ENCODE measurements at places on chromosomes 12 and 14.

- no peak for DNase-seq
Observed at GRCh38 chr12:12685305-12685704, 10.7 kb downstream of the GPR19 start.

DNA sequence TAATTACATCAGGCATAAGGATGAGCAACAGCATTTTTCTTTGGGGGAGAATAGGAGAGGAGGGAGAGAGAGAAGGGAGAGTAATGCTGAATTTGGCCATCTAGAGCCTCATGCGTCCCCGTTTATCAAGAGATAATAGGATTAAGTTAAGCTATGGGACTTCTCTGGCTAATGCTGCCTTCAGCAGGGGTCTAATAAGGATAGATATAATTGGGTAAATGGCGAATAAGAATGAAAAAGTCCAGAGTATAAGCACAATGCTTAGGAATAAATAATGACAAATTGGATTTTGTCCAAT is 470.0 kb downstream of the EGLN3 start:
- DNase-seq: no peak

DNA sequence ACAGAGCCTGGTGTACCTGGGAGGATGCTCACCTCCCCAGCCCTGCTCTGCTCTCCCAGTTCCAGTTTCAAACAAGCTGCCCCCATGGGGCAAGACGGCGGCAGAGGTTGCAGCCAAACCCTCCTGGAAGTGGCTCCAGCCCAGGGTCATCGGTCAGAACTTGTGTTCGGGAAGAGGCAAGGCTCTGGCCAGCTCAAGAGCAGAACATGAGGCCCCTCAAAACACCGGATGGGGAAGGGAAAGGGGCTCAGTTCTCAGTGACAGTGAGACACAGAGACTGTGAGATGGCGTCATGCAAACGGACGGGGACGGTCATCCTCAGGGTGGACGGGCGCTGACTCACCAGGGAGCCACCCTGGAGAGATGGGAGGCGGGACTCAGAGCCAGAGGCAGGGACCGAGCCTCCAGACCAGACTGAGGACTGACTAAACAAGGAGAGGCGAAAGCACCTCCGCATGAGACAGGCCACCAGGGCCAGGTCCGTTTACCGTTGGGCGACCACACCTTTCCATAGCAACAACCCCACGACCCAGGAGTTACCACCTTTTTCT is 63.9 kb upstream of the GALNT9 start:
- no peak for DNase-seq

DNA sequence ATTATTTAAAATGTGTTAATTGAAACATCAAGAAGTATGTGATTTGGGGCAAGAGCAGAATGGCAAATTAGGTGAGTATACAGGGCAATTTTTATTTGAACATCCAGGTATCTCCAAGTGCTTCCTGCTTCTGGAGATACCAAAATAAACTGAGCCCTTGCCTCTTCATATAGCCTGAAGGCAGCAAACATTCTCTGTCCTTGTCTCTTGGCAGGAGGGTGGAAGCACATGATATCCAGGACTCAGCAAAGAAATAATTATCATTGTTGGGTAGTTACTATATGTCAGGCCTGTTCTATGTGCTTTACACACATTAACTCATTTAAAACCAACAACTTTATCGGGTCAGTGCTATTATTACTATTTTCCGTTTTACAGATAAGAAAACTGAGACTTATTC is 12.5 kb downstream of the LIN7A start:
- no peak for DNase-seq

- peak; percentile 41 for DNase-seq
Observed at GRCh38 chr14:29724991-29725390, 202.7 kb downstream of the PRKD1 start.

DNA sequence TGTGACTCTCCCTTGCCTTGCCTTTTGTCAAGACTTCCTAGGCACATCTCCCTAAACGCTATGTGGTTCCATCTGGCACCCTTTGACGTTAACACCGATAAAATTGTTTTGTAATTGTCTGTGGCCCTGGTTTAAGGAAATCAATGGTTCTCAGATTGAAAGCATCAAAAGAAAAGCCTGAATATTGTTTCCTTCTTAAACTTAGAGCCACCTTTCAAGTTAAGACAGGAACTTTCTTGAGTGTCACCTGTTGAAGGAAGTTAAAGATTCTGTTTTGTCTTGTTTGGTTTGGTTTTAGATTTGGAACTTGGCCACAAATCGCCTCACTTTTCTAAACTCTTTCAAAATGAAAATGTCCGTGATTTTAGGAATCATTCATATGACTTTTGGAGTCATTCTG is 14.8 kb upstream of the DNAH10 start:
- no peak for DNase-seq

GRCh38 chr14:104725772-104726548 is 1.9 kb downstream of the ADSS1 start:
- no peak for DNase-seq

DNA sequence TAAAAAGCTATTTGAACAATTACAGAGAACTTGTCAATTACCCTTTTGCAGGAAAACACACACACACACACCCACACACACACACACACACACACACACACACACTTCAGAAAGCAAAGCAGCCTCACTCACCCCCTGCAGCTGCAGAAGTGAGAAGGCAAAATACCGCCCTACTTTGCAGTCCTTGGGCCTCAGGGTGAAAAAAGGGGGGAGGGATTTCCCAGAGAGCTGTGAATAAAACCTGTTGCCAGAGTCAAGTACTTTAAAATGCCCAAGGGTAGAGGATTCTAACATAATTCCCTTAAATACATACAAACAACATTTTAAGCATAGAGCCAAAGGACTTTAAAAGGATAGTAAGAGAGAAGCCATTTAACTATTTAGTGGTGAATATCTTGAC is 285.9 kb downstream of the MDGA2 start:
- DNase-seq: no peak

GRCh38 chr14:23017091-23017490 is 7.1 kb upstream of the C14orf93 start:
- DNase-seq: no peak

GRCh38 chr12:106020736-106021135 is 118.0 kb downstream of the NUAK1 start:
- peak; percentile 28 for DNase-seq

DNA sequence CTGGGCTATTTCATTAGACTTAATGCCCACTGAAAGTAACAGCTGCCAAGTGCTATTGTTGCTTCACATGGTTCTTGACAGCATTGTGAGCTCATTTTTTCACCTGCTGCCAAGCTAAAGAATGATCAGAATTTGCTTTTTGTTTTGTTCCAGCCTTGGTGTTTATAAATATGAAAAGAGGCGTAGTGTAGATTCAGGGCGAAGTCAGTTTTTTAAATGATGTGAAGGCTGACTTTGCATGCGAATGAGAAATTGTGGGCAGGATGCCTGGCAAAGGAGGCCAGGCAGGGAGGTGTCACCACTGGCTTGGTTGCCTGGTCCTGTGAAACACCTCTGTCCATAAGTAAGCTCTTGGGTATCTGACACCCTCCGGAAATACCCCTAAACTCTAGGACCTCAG is 93.3 kb upstream of the NAP1L1 start:
- DNase-seq: no peak

- DNase-seq: peak; percentile 22
Observed at GRCh38 chr14:60590991-60591414, 58.3 kb downstream of the SIX1 start.

- DNase-seq: peak; percentile 35
Observed at GRCh38 chr12:28794211-28794610, 354.9 kb upstream of the FAR2 start.

DNA sequence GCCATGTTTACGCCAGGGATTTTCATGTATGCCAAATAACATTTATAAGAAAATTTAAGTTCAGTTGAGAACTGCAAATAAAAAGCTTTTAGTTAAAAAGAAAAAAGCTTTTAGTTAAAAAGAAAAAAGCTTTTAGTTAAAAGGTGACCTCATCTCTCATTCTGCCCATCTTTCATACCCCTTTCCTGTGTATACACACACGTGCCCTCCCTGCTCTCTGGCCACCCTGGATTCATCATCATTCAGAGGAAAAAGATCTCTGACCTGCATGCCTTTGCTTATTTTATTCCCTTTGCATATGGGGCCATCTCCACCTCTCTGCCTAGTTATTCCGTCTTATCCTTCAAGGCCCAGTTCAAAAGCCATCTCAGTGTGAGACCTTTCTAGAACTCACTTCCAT is 38.1 kb upstream of the CDK17 start:
- no peak for DNase-seq

DNA sequence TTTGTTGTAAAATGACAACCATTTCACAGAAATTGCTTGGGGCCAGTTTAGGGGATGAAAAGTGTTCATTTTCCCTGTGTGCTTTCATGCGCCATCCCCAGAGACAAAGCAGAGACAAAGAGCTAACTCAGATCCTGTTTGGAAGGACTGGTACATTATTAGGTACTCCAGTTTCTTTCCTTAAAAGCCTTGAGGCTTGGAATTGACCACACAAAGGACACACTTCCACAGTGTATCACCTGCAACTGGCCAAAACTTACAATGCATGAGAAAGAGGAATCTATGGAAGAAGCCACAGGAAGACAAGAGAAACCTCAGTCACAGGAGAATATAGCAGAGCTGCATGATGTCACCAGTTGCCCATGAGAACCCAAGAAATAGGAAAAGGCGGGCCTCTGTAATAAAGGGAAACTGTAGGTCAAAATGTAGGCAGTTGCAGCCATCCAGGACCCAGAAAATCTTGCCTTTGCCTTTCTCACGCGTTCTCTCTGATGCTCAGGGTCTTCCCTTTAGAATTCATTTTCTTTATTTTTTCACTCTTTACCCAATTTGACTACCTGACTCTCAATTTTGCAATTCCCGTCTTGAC is 339.0 kb downstream of the RMST start:
- no peak for DNase-seq

DNA sequence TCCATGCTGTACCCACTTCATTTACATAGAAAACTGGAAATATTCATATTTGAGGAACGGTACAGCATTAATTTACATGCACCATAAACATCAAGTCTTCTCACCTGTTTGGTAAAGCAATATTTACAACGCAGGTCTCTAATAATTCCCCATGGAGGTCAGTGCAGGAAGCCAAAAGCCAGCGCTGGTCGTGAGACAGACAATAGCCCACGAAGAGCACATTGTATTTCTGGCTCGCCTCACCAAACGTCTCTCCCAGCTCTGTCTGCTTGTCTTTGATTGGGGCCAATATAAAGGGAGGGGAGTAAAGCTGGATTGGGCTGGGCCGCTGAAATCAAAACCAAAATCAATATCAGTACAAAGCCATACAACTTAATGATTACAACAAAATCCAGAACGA is 302.1 kb downstream of the MED13L start:
- DNase-seq: no peak

- no peak for DNase-seq
Observed at GRCh38 chr12:121238086-121238485, 28.2 kb downstream of the P2RX4 start.

- DNase-seq: no peak
Observed at GRCh38 chr14:103705118-103705503, 10.1 kb downstream of the XRCC3 start.

DNA sequence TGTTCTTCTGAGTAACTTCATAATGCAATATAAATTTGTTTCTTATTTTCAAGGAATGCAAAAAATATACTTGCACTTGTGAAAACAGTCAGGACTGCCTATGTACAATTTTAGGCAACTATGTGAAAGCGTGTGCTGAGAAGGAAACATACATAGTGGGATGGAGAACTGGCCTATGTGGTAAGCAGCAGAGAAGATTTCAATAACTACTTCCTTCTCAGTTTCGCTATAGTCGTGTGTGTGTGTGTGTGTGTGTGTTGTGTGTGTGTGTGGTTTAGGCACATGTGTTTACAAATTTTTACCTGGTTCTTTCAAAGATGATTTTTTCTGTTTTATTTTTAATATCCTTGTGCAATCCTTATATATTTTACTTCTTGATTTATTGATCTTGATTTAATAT is 211.8 kb downstream of the LRRK2 start:
- DNase-seq: no peak

- DNase-seq: no peak
Observed at GRCh38 chr12:131919051-131919347, 10.1 kb upstream of the PUS1 start.

DNA sequence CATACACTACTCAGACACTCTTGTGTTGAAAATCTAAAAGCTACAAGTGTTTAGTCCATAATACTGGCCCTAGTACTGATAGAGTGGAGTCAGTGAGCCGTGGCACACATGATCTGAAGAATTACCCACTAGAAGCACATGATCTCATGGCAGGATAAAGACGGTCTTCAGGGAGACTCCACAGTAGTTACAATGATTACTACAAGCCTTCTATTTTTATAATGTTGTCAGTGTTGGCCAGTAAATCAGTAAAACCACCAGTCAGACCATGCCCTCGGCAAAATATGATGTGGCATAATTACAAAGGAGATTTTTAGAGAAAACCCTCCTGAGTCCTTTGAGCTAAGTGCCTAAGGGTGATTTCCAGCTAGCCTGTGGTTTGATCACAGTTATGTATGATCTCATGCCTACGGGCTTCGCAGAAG is 114.9 kb downstream of the PDZRN4 start:
- DNase-seq: no peak

DNA sequence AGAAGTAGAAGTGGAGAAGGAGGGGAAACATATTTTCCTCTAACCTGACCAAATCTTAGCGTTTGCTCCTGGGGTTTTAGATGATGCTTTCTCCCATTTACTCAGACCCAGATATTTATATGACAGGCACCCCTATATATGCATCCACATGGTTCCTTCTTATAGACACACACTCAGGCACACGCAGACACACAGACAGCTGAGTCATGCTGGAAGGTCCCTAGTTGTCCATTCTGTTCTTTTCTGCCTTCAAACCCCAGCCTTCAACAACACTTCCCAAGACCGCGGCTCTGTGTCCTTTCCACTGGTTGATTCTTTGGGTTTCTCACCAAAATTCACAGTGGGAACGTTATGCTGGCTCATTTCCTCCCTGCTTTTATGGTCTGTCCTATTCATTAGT is 52.1 kb downstream of the HSPB8 start:
- DNase-seq: no peak

DNA sequence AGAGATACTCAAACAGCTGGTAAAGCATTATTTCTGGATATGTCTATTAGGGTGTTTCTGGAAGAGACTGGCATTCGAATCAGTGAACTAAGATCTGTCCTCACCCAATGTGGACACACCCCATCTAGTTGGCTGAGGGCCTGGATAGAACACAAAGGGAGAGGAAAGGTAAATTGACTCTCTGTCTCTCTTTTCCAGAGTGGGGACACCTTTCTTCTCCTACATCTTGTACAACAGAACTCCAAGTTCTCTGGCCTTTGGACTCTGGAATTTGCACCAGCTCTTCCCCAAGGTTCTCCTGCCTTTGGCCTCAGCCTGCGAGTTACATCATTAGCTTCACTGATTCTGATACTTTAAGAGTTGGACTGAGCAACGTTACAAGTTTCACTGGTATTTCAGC is 1253.9 kb downstream of the SLC16A7 start:
- no peak for DNase-seq

- DNase-seq: no peak
Observed at GRCh38 chr12:130452546-130452945, 114.9 kb downstream of the PIWIL1 start.

DNA sequence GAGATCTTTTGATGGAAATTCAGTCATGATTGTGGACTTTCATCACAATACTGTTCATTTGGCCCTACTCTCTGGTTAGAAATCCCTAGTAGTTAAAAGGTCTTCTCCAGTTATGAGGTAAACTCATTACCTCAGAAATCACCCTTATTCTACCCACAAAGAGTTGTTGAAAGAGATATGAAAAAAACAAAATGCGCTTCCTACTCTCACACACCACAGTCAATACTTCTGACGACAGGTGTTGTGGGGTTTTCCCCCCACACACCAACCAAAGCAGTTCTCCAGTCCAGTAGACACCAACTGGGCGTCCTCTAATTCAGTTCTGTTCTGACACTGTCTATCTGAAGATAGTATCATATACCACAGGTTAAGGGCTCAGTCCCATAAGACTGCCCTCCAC is 54.9 kb downstream of the TRMT5 start:
- DNase-seq: no peak

Measured in fibroblast of skin of scalp (primary cell).